ENCODE measurements at places on chromosomes 3 and 15.

DNA sequence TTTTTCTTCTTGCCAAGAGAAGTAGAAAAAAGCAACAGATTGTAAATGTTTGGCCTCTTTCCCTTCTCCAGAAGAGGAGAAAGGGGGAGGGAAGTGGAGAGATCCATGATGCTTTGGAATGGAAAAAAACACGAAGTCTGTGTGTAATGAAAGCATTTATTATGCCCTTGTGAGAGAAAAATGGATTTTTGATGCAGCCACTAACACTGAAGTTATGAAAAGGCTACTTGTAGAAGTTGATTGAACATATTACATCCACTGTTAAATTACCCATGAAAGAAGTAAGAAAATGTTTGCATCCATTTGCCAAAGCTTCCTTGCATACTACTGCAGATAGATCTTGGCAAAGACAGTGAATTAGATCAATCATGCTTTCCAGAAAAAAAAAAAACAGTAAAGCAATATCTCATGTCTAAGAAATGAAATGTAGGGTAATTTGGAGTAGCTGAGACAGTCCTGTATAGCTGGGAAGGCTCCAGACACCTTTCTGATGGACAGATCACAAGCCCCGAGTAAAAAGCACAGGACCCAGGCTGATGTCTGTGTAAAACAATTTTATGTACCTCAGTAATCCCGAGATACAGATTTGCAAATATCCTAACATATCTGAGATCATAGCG lies 295.5 kb downstream of the PLOD2 start:
- DNase-seq: no peak

GRCh38 chr3:27357665-27358258 lies 11.4 kb downstream of the NEK10 start:
- DNase-seq: peak; percentile 67

DNA sequence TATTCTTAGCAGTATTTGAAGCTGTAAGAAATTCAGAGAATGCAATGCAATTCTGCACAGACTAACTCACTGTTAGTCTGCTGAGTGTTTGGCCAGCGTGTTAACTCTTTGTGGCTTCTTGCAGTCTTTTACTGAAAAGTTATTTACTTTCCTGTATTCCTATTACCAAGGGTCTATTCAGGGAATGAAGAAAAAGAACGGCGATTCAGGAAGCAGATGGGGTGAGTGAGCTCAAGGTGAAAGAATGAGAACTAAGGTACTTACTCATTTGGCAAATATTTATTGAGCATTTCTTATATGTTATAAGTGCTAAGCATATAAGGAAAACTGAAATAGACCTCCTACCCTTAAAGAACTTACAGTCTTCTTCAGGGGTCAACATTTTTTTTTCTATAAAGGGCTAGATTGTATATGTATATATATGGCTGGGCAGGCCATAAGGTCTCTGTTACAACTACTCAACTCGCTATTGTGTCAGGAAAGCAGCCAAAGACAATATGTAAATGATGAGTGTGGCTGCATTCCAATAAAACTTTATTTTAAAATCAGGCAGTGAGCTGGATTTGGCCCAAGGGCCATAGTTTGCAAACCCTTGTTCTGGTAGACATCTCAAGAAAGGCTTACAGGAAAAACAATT lies 271.9 kb upstream of the GADL1 start:
- peak; percentile 95 for DNase-seq

DNA sequence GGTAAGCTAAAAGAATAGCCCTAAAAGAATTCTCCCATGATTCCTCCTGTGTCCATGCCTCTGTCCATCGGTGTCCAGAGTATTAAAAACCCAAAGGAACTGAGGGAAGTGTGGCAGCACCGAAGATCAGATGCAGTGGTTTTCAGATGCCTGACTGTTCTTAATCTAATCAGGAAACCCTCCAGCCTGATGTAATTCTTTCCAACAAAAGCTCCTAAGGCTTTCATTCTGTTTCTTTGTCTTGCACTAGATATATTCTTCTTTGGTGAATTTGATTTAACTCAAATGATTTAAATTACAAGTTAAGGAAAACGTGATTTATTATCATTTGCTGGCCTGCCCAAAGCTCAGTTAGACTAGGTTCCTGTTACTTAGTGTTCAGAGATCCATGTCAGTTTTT lies 71.2 kb downstream of the ARHGAP31 start:
- no peak for DNase-seq

GRCh38 chr3:9190276-9190675 lies 59.2 kb downstream of the SRGAP3 start:
- no peak for DNase-seq

DNA sequence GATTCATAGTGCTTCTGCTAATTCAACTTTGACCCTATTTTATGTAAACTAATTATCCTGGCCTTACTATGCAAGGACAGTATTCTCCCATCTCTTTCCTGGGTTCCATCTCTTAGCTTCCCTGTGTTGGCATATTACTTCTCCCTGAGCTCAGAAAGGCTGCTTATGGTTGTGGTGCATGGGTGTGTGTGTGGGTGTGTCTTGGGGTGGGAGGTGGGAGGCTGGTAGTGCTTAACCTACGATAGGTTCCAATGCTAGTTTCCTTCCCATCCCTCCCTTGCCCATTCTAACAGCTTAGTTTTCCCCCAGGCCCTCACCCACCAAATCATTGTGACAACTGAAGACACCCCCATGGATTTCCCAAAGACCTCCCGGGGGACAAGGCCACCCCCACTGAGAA lies 22.8 kb upstream of the ZBTB38 start:
- DNase-seq: no peak

- no peak for DNase-seq
These were observed 30.9 kb upstream of the MUC13 start for GRCh38 chr3:124965413-124965812.

GRCh38 chr3:13495921-13496723 lies 16.0 kb downstream of the HDAC11 start:
- peak; percentile 84 for DNase-seq

DNA sequence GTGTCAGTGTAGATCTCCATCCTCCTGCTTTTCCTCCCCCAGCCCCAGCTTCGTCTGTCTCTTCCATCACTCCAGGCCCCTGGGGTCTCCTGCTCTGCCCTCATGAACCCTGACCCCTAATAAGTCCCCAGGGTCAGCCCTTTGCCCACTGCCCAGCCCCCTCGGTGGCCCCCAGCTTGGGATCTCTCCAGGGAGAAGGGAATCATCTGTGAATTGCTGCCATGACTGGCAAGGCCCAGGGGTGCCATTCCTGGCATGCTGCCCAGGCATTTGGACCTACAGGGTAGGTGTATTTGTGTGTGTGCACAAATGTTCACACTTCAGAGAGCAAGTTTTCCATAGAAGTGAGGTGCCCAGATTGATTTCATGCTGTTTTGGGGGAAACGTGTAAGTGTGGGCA lies 5.9 kb upstream of the TBC1D21 start:
- DNase-seq: no peak

- DNase-seq: no peak
These were observed 25.4 kb upstream of the SLMAP start for GRCh38 chr3:57730682-57731081.

DNA sequence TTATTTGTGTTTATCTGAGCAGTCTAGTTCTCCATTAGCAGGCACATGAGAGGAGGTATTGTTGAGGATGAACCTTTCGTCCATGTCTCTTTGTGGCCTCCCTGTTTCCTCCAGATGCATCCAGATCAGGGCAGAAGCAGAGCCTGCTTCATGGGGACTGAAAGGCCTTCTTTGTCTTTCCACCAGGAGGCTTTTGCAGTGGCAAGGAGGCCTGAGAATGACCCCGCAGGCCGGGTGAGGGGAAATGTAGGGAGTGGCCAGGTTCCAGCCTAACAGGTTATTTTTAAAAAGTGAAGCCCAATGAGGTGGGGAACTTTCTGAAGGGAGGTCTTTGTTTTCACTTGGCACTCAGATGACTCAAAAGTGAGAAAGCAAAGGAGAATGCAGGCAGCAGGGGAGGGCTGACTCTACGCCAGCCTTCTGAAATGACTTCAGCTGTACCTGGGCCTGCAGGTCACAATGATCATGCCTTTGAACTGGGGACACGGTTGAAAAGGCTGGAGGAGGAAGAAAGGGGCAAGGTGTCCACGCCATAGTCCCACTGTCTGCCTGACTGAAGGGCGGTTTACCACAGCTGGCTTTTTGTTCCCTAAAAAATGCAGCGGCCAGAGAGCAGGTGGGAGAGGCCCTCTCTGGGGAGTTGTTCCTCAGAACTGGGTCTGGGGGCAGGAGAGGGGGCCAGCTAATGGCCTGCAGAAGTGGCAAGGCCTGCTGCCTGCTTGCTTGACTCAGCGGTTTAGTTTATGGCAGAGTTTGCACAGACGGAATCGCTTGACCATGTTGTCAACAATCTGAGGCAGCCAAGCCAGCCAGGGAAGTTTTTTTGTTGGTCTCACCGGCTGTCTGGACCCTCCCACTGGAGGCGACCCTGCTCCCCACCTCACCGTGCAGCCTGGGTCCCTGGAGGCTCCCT lies 28.7 kb downstream of the CMTM7 start:
- DNase-seq: peak; percentile 77

DNA sequence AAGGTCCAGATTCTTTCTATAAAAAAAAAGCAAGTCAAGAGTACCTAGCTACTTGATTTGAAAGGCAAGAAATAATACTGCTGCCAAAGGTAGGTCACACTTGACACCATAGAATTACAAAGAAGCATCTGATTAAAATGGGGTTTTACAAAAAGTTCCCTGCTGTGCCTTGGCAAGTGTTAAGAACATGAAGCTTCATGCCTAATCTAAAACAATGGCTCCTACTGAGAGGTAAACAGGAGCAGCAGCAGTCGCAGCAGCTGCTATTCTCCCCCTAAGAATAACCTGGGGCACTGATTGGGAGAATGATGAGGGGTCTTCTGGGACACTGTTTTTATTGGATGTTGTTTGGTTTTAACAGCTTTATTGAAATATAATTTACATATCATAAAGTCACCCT lies 14.1 kb downstream of the UBP1 start:
- peak; percentile 44 for DNase-seq

GRCh38 chr3:193932136-193932535 lies 203.8 kb upstream of the HES1 start:
- DNase-seq: no peak

- no peak for DNase-seq
These were observed 98.1 kb upstream of the SYNPR start for GRCh38 chr3:63179862-63180522.

GRCh38 chr15:26045516-26045915 lies 182.4 kb upstream of the ATP10A start:
- no peak for DNase-seq

- peak; percentile 33 for DNase-seq
These were observed 18.6 kb downstream of the RNU5B-1 start for GRCh38 chr15:65323071-65323511.

GRCh38 chr3:127368186-127369032 lies 80.6 kb upstream of the PRR20G start:
- no peak for DNase-seq

- DNase-seq: no peak
These were observed 73.8 kb upstream of the HRH1 start for GRCh38 chr3:11080492-11080891.

GRCh38 chr3:161314836-161315395 lies 56.4 kb downstream of the SPTSSB start:
- no peak for DNase-seq

GRCh38 chr3:73783811-73784210 lies 159.1 kb upstream of the PDZRN3 start:
- no peak for DNase-seq

DNA sequence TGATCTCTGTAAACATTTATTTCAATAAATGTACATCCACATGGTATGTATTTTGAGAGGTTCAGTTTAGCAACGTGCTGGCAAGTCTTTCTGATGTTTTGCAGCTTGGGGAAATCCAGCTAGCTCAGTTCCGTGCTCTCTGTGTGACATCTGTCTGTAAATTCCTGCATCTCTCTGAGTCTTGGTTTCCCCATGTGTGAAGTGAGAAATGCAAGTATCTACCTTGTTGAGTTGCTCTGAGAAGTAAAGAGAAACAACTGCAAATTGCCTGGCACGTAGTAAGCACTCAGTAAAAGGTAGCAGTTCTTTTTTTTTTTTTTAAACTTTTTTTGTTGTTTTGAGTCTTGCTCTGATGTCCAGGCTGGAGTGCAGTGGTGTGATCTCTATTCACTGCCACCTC lies 30.2 kb upstream of the MORF4L1 start:
- DNase-seq: no peak

DNA sequence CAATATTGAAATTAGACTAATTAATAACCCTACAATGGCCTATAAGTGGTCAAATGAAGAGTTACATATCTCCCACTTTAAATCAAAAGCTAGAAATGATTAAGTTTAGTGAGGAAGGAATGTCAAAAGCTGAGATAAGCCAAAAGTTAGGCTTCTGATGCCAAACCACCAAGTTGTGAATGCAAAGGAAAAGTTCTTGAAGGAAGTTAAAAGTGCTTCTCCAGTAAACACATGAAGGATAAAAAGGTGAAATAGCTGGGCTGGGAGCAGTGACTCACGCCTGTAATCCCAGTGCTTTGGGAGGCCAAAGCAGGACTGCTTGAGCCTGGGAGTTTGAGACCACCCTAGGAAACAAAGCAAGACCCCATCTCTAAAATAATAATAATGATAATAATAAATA lies 46.9 kb upstream of the DCUN1D1 start:
- DNase-seq: no peak

DNA sequence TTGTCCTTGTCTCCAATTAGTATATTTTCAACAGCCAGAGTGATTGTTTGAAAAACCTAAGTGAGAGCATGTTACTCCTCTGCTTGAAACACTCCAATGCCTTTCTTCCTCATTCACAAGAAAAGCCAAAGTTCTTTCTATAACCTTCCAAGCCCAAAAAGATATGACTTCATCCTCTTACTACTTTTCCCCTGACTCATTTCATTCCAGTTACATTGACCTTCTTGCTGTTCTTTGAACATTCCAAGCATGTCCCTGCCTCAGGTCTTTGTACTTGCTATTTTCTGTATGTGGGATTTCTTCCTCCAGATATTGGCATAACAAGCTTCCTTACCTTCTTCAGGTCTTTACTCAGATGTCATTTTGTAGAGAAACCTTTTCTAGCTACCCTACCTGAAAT lies 28.3 kb downstream of the EHHADH start:
- DNase-seq: peak; percentile 51

Data from astrocyte of the spinal cord (primary cell).